ENCODE measurements at places on chromosomes 3 and 15.
A peak's percentile ranks its signal among the peaks of the same experiment; 100 is the strongest.

DNA sequence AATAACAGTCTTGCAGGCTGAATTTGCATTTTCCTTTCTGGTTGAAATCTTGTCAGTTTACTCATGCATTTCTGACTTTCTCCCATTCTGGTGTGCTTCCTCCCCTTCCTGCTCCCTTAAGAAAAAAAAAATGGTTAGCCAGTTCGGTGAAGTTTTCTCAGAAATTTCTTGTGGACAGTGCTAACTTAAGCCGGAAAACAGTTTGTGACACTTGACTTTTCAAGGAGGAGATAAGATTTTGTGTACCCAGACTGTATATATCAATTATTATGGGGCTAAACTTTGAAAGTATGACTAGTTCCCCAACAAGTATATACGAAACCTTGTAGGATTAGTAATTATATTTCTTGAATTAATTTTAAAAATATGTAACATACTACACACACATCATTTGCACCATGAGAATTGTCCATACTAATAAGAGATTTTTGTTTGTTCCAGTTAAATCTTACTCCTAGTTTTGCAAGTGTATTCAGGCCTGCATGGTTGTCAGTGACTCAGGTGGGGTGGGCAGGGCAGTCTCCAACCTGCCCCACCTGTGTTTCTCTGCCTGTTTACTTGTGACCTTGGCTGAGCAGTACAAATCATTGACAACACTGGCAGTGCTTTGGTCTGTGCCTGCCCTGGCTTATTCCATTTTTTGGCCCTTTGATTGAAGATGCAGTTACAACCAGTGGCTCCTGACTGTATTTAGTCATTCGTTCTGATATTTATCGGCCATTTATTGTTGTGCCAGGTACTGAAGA is 19.1 kb downstream of the UBE2E1 start:
- no peaks in the 10 kb centered on the region for H3K27me3 ChIP-seq
- no peak overlapping the region for H3K27ac ChIP-seq
- peaks cover 1% of the 10 kb centered on the region for H3K4me1 ChIP-seq
- no peak overlapping the region for H3K4me3 ChIP-seq

DNA sequence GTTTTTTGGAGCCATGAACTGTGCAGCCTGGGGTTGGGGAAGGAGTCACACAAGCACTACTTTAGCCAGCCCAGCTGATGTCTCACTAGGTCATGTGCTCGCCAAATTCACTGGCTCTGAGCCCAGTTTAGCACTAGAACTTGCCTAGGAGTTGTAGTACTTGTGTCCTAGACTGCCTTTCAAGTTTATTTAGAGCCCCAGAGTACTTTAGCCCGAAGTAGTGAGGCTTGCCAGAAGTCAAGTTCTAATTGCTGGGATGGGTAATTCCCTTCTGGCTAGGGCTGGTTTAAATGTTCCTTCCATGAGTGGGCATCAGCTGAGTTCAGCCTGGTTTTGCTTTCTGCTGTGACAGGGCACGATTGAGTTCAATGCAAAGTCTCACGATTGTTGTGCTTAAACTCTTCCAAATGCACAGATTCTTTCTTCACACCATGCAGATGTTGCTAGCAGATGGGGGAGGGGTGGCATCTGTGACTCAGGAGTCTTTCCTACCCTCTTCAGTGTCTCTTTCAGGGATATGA is 228.2 kb upstream of the ZPLD1 start:
- no peak overlapping the region for H3K27ac ChIP-seq
- H3K4me1 ChIP-seq, result no peaks in the 10 kb centered on the region
- no peaks in the 10 kb centered on the region for H3K36me3 ChIP-seq
- H3K27me3 ChIP-seq, result no peaks in the 10 kb centered on the region

- H3K36me3 ChIP-seq, result no peaks in the 10 kb centered on the region
- no peak overlapping the region for H3K27ac ChIP-seq
- no peak overlapping the region for H3K4me3 ChIP-seq
- no peak for DNase-seq
These were observed 215.0 kb downstream of the WNT5A start for GRCh38 chr3:55272031-55272645.

GRCh38 chr15:40902605-40903561 is 8.6 kb downstream of the VPS18 start:
- H3K36me3 ChIP-seq, result peaks cover 50% of the 10 kb centered on the region
- H3K27ac ChIP-seq, result no peak overlapping the region
- peak; percentile 31 for DNase-seq
- H3K27me3 ChIP-seq, result no peaks in the 10 kb centered on the region
- H3K4me3 ChIP-seq, result no peak overlapping the region

- DNase-seq, result peak; percentile 89
- H3K36me3 ChIP-seq, result no peaks in the 10 kb centered on the region
- H3K27ac ChIP-seq, result no peak overlapping the region
- H3K4me3 ChIP-seq, result no peak overlapping the region
- no peaks in the 10 kb centered on the region for H3K4me1 ChIP-seq
- no peaks in the 10 kb centered on the region for H3K27me3 ChIP-seq
These were observed 301.3 kb downstream of the IL20RB start for GRCh38 chr3:137259089-137259488.

GRCh38 chr3:52403955-52404354 is 40.9 kb downstream of the SEMA3G start:
- no peak for DNase-seq
- H3K4me1 ChIP-seq, result peaks cover 5% of the 10 kb centered on the region
- no peaks in the 10 kb centered on the region for H3K27me3 ChIP-seq
- H3K27ac ChIP-seq, result no peak overlapping the region
- H3K4me3 ChIP-seq, result no peak overlapping the region

DNA sequence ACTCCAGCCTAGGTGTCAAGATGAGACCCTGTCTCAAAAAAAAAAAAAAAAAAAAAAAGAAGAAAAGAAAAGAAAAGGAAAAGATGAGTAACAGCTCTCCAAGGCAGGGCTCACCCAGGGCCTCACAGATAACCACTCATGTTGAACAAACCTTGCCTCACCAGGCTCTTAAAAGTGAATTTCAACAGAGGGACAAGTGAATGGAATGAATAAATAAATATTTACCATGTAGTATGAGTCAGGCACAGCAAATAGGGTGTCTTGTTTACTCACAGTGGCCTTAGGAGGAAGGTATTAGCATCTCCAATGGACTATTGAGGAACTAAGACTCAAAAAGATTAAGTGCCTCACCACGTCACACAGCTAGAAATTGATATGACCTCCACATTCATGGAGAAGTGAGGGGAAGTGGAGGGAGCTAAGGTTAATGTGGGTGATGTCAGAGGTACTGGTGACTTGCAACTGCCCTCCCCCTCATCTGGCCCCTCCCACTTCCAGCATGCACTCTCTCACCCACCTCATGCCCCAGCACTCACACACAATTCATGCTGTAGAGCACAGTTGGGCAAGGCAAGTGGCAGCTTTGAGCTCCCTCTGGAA is 255.5 kb downstream of the UACA start:
- no peak overlapping the region for H3K27ac ChIP-seq
- DNase-seq, result peak; percentile 23
- no peak overlapping the region for H3K4me3 ChIP-seq

DNA sequence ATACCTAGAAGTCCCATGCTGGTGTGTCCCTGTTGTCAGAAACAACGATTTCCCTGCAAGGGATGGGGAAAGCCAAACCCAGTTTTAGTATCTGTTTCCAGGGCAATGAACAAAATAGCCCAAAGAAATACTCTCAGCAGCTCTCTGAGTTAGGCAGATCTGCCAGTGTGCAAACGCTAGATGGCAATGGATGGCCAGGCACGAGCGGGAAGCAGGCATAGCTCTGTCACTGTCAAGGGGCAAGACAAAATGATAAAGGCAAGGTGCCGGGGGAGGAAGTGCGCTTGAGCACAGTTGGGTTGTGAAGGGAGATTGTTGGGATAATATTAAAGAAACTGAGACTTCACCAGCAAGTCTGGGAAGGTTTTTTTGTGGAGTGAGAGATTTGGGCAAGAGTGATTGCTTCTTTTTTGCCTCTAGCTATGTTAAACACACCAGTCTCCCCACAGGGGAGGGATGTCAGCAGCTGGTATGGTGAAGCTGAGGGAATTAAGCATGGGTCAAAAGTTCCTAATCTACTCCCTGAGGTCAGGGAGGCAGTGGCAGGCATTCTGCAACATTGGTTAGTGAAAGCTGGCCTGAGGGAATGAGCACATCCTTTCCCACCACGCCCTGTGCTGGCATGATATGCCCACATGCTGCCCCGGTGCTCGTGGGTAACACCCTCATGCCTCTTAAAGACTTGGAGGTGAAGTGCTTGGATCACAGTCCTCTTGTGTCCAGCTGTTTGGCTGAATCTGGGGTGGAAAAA is 117.5 kb downstream of the PDCD6IP start:
- peaks cover 4% of the 10 kb centered on the region for H3K4me1 ChIP-seq
- no peaks in the 10 kb centered on the region for H3K27me3 ChIP-seq
- no peaks in the 10 kb centered on the region for H3K36me3 ChIP-seq
- no peak overlapping the region for H3K27ac ChIP-seq

Data from trophoblast cell (in vitro differentiated cells and primary cell).